Sigmoid colon (tissue), 7 donors: ENCODE measurements at places on chromosomes 12 and 14.
A peak's percentile ranks its signal among the peaks of the same experiment; 100 is the strongest.

- no peak for DNase-seq
Measured at GRCh38 chr12:99529966-99530365, 117.6 kb upstream of the GARIN6 start.

GRCh38 chr12:16492240-16492639 is 113.7 kb downstream of the LMO3 start:
- DNase-seq, result no peak

GRCh38 chr12:96078231-96079135 is 43.1 kb upstream of the LTA4H start:
- peak; percentile 80 for DNase-seq

DNA sequence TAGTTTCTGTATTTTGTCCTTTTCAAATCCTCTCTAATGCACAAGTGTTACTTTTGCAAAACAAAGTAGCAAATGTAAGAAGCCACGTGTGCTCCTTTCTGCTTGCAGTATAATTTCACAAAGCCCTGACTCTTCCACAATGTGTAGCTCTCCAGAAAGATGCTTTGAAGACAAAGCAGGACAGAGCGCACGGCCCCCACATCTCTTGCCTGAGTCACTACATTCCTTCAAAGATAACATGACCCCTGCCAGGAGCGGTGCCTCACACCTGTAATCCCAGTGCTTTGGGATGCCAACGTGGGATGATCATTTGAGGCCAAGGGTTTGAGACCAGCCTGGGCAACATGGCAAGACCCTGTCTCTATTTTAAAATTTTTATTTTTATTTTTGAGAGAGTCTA is 40.5 kb downstream of the JAG2 start:
- no peak for DNase-seq

GRCh38 chr14:23648764-23649460 is 12.7 kb downstream of the DHRS2 start:
- no peak for DNase-seq

GRCh38 chr14:76591266-76591665 is 170.0 kb upstream of the VASH1 start:
- peak; percentile 76 for DNase-seq
